ENCODE measurements at places on chromosomes 2 and 18.

DNA sequence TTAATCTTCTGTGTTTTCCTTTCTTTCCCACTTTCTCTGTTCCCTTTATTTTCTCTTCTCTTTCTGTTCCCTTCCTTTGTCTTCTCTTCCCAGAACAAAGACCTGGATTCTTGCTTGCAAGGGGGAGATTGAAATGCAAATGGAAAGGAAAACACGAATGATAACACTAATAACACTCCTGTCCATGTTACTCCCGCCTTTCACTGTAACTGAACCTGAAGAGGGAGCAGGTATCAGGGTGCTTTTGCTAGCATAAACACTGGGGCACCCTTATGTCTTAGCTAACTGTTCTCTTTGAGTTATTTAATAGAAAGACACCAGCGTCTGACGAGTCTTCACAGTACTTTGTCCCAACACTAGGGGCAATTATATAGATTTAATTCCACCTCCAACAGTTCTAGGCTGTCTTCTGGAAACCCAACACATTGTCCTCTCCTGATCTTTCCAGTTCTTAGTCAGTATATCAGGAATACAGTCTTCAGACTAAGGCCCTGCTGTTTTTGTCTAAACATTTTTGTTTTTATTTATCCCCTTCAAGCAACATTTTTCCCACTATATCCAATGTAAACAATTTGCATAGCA lies 99.2 kb downstream of the PTPRM start:
- DNase-seq: no peak

DNA sequence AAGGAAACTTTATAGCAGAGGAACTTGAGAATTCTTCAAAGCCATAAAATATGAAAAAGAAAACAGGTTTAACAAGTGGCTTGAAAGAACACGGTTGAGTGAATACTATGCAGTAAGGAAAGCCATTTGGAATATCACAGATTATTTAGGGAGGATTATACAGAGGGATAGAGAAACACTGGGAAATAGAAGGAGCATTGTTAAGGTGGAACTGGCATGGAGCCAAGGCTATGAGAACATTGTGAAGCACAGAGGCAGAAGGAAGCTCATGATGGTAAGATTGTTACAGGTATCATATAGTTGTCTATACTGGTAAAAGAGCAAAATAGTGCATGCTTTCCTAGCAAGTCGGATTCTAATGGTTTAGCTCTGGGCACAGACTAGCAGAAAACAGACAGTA lies 87.1 kb downstream of the SS18 start:
- no peak for DNase-seq

- peak; percentile 19 for DNase-seq
These were observed 3.7 kb downstream of the TMSB10 start for GRCh38 chr2:84908948-84909713.

- no peak for DNase-seq
These were observed 122.7 kb downstream of the DNER start for GRCh38 chr2:229591611-229592010.

DNA sequence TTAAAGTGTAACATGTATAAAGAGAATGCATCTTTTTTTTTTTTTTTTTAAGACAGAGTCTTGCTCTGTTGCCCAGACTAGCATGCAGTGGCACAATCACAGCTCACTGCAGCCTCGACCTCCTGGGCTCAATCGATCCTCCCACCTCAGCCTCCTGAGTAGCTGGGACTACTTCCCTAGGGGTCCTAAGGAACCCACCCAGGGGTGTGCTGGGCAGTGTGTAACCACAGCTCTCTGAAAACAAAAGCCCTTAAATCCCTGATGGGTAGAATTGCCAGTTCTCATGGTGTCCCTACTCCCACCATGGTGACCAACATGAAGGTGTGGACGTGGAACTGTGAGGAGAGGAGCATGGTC lies 105.6 kb upstream of the ST3GAL5 start:
- no peak for DNase-seq

GRCh38 chr18:54968807-54969206 lies 9.5 kb upstream of the CCDC68 start:
- DNase-seq: no peak

- no peak for DNase-seq
These were observed 15.4 kb downstream of the CAVIN2 start for GRCh38 chr2:191831410-191831994.

DNA sequence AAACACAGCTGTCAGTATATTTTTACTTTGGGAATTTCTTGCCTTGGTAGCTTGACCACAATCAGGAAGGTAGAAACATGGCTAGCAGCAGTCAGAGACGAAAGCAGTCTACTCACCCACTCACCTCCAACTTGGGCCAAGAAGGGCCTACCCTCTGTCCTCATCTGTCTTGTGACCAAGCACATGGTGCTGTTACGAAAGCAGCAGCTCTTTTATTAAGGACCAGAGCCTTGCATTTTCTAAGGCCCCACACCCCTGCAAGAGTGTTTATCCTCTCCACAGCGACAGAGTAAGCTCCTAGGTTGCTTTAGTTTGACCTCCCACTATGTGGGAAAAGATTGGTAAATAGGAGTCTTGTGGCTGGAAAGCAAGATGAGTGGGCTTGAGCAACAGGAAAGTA lies 31.3 kb upstream of the MSTN start:
- DNase-seq: no peak

- no peak for DNase-seq
These were observed 886 bp upstream of the STK25 start for GRCh38 chr2:241509155-241509784.

DNA sequence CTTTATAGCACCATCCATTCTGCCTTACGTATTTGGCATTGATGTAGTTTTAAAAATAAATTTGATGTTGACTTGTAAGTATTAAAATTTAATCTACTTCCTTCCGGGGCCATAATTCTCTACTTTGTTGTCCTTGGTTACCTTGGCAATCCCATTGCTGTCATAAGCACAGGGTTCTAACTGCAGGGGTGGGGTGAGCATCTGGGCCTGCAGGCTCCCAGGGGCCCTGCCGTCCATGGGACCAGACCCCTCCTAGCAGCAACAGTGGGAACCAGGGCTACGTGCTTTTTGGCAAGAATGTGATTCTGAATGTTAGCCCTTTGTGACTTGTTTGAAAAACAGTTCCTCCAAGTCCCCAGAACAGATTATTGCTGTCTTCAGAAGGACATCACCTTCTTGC lies 4.9 kb downstream of the ASAP2 start:
- no peak for DNase-seq

- no peak for DNase-seq
These were observed 183.7 kb upstream of the LHCGR start for GRCh38 chr2:48939232-48939631.

GRCh38 chr2:181158427-181158826 lies 178.0 kb downstream of the UBE2E3 start:
- no peak for DNase-seq

DNA sequence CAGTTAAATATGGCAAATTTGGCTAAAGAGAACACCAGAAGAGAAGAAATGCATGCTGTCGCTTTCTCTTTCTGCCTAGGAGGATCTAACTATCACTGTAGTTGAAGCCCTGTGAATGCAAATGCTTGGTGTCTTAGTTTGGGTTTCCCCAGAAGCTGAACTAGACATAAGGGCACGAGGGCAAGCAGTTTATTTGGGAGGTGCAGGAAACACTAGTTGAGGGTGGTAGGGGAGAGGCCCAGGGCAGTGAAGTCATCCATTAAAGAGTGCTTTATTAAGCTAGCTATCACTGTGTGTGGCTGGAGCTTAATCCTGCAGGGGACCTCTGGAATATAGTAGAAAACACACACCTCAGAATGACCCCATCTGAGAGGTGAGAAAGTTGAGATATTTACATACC lies 639.8 kb upstream of the ZEB2 start:
- DNase-seq: no peak

GRCh38 chr18:33585431-33585775 lies 7.4 kb downstream of the ASXL3 start:
- no peak for DNase-seq

DNA sequence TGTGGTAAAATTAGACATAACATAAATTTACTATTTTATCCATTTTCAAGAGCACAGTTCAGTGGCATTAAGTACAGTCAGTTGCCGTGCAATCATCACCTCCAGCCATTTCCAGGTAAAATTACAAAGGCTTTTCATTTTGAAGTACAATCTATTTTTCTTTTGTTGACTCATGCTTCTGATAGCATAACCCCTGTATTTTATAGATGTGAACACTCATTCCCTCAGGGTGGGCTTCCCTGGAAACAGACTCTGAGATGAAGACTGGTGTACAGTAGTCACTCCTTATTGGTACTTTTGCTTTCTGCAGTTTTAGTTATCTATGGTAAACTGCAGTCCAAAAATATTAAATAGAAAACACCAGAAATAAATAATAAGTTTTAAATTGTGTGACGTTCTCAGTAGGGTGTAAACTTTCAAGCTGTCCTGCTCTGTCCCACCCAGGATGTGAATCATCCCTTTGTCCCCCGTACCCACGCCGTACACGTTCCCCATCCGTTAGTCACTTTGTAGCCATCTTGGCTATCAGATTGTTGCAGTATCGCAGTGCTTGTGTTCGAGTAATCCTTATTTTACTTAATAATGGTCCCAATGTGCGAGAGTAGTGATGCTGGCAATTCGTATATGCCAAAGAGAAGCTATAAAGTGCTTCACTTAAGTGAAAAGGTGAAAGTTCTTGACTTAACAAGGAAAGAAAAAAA lies 41.1 kb upstream of the NAB1 start:
- DNase-seq: no peak

- no peak for DNase-seq
These were observed 99.1 kb upstream of the CD226 start for GRCh38 chr18:70046796-70047195.

GRCh38 chr2:69796174-69796573 lies 33.3 kb upstream of the GMCL1 start:
- no peak for DNase-seq

GRCh38 chr2:74655579-74655978 lies 1.5 kb downstream of the SEMA4F start:
- DNase-seq: no peak

GRCh38 chr18:13289481-13290205 lies 71.1 kb downstream of the LDLRAD4 start:
- no peak for DNase-seq

DNA sequence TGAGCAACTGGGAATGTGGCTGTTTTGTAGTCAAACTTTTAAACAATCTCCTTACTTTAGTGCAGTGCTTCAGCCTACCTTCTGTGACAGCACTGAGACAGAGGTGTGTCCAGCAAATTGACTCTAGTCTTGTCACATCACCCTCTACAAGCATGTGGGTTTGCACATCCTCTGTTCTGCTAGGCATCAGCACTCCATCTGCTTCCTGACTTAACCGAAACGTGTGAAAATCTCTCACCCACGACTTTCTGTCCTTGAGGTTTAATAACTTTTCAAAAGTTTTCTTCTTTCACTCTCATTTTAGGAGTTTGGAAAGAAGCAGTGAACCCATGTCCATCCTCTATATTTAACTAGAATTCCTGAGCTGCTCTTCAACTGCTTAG lies 42.6 kb downstream of the TTR start:
- DNase-seq: no peak

DNA sequence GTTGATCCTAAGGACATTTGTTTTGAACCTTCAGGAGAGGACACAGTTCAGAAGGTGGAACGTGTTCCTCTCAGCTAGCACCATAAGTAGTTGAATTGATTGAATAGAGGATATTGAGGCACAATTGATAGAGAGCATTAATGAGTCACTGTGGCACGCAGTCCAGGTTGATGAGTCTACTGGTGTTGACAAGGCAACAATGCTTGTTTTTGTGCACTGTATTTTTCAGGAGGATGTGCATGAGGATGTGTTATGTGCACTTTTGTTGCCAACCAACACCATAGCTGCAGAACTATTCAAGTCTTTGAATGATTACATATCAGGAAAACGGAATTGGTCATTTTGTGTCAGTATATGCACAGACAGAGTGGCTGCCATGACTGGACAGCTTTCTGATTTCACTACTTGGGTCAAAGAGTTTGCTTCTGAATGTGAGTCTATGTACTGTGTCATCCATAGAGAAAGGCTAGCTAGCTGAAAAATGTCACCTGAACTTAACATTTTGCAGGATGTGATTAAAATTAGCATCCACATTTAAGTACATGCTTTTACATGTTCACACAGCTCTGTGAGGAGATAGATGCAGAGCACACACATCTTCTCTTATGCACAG lies 140.1 kb upstream of the B3GNT2 start:
- DNase-seq: no peak

DNA sequence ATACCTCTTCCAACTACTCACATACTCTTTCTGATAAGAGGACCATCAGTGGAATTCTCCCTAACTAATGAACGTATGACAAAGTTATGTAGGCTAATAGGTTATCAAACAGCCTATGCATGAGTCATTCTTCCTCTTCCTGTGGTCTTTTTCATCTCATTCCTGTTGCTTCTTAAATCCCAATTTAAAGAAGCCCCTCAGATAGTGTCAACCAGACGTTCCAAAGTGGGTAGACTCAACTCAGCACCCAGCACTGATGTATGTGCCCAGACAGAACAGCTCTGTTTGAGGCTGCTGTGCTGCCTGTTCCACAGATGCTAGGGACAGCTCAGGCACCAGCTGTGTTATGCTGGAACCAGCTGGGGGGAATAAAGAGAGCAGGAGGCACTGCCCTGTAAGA lies 52.6 kb downstream of the CXCR4 start:
- DNase-seq: no peak

- no peak for DNase-seq
These were observed 352.4 kb downstream of the XIRP2 start for GRCh38 chr2:167240671-167241070.

GRCh38 chr2:168198476-168199207 lies 48.8 kb downstream of the STK39 start:
- DNase-seq: no peak

GRCh38 chr18:45571714-45572113 lies 43.6 kb upstream of the SLC14A2 start:
- DNase-seq: no peak

DNA sequence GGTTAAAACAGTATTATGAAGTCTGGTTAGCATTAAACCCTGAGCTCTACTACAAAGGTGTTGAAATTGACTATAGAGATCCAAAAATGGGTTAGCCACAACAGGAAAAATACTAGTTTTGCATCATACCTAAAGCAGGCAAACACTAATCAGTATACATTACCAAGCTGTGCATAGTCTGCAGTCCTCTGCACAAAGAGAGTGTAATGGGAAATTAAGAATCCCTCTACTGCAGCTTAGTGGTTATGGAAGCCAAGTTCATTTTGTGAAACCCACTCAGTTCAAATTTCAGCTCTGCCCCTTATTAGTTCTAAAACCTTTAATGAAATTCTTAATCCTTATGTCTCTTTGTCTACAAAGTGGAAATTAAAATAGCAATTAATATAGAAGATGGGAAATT lies 192.1 kb downstream of the MBD2 start:
- no peak for DNase-seq

- no peak for DNase-seq
These were observed 244.0 kb downstream of the DYSF start for GRCh38 chr2:71697106-71698004.

DNA sequence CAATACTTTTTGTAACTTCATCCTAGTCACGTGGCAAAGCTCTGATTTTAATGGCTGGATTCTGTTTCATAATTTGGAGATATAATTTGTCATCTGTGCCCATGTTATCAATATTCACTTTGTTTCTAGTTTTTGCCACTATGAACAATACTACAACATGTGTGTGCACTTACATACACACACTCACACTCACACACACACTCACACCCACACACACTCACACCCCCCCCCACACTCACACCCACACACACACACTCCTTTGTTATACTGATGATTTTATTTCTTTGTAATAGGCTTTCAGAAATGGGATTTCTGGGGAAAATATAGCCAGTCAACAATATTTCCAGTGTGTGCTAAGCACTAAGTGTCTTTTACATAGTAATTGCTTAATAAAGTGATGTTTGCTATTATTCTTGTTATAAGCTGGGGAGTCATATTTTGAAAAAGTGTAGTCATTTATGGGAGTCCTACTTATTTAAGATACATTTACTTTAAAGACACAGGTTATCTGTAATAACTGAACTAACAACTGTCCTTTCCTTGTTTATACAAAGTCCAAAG lies 22.8 kb upstream of the ROCK2 start:
- DNase-seq: no peak
